NCI-H1436 treated with DMSO at 0.1 percent for 48 hours (cell line): ENCODE measurements at places on chromosomes 7 and 10.

DNA sequence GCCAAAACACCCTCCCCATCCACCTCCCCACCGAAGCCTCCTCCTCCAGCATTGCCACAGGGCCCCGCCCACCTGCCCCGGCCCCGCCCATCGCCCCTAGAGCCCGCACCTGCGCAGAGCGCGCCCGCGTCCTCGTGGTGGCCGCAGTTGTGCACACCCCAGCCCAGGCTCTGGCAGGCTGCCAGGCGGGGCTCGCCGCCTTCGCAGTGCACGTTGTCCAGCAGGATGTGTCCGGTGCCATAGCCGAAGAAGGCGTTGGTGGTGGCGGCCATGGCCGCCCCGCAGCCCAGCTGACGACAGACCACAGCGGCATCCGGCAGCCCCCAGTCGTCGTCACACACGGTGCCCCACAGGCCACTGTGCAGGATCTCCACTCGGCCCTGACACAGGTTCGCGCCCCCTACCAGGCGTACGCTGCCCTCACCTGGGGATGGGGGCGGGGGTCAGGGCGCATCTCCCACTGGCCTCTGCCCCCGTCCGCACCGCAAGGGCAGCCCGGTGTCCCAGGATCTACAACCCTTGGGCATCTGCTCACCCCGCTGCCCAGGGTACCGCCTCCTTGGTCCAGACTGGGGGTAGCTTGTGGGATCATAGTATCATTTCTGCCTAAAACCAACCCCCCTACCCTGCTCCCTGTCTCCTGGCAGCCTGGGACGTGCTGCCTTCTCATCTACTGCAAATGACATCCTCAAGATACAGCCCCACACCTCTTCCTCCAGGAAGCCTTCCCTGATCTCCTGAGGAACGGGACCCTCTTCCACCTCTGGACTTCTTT is 11.9 kb downstream of the SSC4D start:
- no peak for DNase-seq

GRCh38 chr10:27819781-27820531 is 74.3 kb upstream of the MKX start:
- no peak for DNase-seq

- no peak for DNase-seq
Observed at GRCh38 chr10:46251857-46252847, 34.6 kb upstream of the ANTXRL start.

- no peak for DNase-seq
Observed at GRCh38 chr10:103598654-103599115, 105.2 kb downstream of the NEURL1 start.

GRCh38 chr7:19930851-19931250 is 157.4 kb upstream of the TMEM196 start:
- DNase-seq = no peak

GRCh38 chr10:51653025-51653424 is 46.4 kb downstream of the CSTF2T start:
- DNase-seq = no peak

- no peak for DNase-seq
Observed at GRCh38 chr7:64528770-64529169, 34.1 kb downstream of the ZNF680 start.

DNA sequence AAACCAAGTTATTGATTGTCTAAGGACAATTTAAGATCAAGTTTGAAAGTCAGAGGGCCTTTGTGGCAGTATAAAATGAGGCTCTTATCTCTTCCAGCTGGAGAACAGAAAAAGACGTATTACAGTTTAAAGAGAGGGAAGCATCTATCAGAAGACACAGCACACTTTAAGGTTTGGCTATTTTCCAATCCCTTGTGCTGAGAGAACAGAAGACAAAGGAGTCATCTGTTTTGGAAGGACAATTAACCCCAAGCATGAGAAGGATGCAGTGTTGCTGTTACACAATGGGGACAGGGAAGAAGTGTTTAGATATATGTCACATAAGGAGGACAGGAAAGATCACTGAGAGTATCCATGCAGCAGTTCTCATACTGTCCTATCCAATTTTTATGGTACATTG is 1224.2 kb upstream of the SORCS1 start:
- no peak for DNase-seq

GRCh38 chr7:129721068-129721467 is 109.5 kb downstream of the NRF1 start:
- no peak for DNase-seq

DNA sequence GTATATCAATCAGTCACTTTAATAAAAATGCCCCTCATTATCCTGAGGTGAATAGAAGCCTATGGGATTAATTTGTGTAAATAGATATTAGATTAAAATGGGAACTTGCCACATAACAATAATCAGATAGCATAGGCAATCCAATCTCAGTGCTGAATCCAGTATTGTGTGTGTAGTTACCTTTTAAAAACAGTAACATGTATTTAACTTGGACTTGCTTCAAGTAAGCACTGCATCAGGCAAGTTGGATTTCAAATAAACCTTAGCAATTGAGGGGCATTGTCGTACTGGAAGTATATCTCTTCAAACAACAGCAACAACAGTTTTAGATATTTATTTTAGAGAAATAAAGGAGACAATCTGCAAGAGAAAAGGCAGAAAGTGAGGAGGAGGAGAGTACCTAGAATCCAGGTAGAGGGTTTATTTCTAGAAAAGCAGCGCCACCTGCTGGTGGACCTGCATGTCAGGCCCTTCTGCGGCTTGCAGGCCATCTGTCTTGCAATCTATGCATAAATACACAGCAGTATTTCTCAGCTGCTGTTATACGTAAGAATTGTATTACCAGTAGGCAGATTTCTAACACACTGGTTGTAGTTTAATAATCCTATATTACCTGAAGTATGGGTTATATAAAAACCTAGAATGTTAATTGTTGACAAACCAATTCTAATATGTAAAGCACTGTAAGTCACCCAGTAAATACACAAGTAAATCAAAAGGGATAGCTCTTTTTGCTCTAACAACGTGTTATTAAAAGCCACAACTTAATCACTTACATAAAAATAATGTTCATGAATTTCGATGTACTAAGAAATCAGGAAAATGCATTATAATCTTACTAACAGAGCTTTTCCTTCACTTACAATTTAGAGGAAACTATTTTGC is 652.8 kb downstream of the KCNMA1 start:
- peak; percentile 38 for DNase-seq

DNA sequence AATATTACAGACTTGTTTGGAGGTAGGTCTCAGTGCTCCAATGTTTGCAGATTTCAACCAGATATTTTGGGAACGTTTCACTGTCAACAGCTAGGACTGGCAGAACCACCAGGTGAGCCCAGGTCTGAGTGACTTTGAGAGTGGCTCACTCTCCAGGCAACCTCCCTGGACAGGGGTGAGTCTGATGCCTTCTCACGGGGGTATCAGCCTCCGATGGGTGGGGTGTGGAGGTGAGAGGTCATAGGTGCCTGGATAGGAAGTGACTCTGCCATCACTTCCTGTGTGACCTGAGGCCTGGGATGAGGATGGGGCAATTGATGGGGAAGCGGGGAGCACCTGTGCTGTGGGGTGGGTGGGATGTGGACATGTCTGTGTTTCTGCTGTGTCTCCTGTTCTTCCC is 4.6 kb downstream of the AZGP1 start:
- no peak for DNase-seq

DNA sequence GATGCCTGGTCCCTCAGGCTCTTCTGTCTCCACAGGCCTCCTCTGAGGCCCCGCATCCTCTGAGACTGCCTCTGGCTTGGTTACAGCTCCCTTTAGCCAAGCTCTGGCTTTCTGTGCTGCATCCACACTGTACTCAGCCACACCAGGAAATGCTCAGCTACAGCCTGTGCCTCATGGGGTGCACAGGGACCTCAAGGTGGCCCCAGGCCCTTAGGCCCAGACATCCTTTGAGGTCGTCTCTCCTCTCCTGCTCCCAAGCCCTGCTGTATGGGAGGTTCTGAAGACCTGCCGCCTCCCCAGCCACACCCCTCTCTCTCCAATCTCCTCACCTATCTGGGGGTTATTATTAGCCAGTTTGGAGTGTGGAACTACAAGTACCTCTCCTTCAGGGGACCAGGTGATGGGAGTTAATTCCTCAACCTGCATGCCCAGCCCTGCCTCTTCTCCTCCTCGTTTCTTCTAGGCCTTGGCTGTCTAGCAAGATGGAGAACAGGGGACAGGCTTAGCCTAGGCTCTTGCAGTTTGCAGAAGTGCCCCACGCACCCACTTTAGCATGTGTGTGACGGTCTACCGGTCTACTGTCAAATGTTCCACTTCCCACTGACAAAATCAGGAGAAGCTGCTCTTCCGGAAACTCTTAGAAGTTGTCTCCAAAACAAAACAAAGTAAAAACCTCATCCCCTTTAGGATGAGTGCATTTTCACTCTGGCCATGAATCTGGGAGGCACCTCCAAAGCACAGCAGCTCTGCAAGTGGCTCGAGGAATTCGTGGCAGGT is 64.0 kb upstream of the WAC start:
- no peak for DNase-seq

GRCh38 chr10:91596825-91597196 is 36.1 kb downstream of the PPP1R3C start:
- no peak for DNase-seq

DNA sequence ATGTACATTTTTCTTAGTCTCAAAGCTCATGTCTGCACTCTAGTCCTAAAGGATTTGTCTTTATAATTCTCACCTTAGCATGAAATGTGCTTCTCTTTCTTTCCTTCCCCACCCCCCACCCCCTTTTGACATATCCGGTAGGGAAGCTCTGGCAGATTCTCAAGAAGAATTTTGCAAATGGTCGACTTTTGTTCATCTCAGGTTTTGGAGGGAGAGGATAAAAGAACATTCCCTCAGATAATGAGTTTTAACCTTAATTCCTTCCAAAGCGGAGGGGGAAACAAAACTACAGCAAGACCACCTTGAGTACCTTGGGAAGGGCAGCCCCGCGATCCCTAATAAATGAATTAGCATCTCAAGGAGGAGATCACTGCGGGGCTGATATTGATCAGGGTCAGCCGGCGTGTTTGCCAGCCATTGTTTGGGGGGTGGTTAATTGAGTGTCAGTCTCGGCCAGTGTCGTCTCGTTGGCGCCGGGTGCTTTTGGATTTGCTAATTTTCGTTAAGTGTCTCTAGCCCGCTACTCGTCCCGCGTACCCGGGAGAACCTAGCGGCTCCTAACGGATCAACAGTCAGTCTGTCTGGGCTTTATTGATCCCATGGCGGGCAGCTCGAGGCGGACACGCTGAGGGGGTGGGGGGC is 874 bp upstream of the BAMBI start:
- no peak for DNase-seq

- DNase-seq = no peak
Observed at GRCh38 chr7:3188946-3189345, 112.1 kb upstream of the SDK1 start.

DNA sequence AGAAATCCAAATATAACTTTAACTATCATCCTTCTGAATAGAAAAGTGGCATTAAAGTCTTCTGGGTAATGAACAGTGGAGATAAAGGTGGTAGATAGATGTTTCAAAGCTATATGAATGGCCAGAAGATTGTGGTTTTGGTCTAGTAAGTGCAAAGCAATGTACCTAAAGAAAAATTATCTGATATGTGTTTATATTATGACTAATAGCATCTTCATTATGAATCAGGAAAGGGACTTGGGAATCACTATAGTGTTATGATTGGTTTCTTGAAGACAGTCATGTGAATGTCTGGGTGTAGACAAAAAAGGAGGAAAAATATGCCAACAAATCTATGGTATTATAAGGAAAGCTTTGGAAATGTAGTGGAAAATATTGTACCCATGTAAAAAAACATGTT is 3.0 kb downstream of the ZNF518A start:
- DNase-seq = no peak

DNA sequence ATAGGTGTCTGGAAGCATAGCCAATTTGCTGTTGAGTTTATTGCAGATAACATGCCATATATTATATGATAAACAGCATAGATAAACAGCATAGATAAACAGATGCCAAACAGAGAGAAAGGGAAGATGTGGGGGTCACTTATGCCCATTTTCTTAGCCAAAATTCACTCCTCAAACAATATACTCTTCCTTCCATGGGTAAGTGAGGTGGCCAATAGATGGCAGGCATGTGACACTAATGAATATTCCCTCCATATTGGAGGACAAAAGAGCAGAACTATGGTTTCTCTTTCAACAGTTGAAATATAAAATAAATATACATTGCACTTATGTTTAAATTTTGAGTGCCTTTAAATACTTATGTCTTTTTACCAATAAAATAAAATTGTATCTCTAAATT is 1212.8 kb downstream of the REEP3 start:
- DNase-seq = no peak

GRCh38 chr10:131896403-131896802 is 4.4 kb upstream of the PPP2R2D start:
- DNase-seq = no peak

DNA sequence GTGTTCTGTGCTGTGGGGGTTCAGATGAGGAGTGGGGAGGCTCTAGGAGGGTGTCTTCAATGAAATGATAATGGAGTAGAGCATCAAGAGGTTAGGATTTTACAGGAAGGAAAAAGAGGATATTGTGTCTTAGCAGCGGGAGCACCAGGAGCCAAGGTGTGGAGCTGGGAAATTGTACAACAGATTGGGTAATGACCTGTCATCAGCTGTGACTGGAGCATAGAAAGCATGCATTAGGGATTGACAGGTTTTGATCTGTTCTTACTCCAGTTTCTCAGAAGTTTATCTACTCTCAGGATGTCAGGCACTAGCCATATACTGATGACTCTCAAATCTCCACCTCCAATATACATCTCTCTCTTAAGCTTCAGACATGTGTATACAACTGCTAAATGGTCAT is 196.9 kb downstream of the ARHGAP12 start:
- DNase-seq = no peak

DNA sequence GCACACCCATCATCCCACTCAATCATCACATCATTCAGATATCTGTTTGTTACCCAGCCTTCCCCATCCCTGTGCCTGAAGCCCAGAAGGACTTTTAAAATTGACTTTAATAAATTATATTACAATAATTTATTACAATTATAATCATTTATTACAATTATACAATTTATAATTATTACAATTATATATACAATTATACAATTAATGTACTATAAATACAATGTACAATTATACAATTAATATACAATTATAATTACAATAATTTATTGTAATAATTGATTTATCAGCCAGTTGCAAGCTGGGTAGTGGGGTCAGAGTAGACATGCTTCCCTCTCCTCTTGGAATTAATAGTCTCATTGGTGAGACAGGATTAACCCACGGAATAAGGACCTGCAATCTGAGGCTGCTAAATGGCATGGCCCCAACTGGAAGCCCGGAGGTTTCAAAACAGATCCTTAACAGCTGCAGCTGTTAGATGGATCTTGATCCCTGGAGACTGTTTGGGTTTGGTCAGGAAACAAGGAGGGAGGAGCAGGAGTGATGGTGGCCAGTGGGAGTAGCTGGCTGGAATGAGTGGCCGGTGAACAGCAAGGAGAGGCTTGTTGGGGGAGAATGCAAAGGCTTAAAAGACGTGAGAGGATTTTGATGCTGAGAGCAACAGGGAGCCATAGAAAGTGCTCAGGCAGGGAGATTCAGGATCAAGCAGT is 402.8 kb upstream of the PODXL start:
- no peak for DNase-seq

- no peak for DNase-seq
Observed at GRCh38 chr10:131567279-131568162, 256.0 kb upstream of the TCERG1L start.

DNA sequence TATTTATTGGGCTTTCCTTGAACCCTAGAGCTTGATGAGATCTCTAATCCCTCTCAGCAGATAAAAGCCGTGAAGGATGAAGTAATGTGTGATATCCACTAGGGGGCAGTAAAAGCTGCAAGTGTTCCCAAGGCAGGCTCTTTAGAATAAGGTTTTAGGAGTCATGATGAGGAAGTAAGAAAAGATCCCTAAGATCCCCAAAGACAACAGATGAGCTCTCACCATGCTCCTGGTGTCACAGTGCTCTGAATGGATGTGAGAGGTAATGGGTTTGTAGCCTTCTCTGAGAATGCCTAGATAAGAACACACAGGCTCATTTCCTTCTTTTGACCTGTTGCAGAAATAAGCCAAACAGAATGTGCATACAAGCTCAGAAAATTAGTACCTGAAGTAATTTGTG is 70.4 kb upstream of the ITPRID1 start:
- DNase-seq = peak; percentile 54
